Panc1 (cell line): ENCODE measurements at places on chromosomes 11 and 22.

DNA sequence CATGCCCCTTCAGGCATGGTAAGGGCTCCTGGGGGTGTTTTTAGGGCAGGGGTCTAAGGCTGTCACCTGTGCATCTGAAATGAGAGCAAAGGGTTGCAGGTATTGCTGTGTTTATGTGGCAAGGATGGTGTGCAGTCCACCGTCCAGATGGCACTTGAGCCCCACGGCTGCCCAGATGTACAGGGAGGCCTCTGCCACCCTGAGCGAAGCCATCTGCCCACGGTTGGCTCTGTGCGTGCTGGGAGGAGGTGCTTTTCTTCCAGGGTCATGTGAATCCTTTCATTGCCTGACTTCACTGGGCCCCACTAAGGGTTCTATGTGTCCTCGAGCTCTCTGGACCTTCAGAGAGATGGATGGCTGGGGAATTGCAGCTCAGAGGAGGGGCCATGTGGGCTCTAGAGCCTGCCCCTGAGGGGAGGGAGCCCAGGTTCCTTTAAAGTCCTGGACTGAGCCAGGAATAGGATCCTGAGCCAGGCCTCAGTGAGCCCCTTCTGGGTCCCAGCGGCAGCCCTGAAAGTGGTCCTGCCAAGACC, 89.9 kb downstream of the CTTN start:
- DNase-seq = no peak

DNA sequence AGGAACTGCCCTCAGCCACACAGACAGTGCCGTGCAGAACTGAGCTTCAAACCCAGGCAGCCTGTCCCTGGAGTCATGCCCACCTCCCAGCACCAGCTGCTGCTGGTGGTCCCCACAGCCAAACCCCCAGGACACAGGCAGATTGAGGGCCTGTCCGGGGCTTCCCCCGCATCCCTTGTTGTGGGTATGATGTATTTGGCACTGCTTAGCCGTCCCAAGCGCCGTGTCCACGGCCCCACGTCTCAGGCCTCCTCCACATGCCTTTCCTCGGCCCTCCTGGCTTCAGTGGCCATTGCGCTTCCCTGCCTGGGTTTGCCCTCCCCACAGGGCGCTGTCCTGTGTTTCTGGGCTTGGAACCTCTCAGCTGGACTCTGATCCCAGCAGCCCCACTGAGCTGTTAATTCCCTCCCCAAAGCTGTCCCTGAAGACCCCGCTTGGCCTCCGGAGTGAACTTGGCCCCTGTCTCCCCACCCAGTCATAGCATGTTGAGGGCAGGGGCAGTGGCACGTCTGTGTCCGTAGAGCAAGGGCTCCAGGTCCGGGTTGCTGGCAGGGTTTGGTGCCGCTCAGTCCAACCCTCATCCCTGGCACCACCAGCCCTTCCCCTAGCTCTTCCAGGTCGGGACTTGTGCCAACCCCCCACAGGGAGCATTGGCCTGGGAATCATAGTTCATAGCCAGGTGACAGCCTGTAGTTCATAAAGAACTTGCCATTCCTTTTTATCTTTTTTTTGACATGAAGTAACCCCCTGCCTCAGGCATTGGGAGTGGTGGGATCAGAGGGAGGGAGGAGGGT, 34.5 kb upstream of the TEF start:
- no peak for DNase-seq

GRCh38 chr11:60389279-60389910, 6.9 kb upstream of the MS4A14 start:
- no peak for DNase-seq

GRCh38 chr22:29806196-29806595, 31.9 kb downstream of the ASCC2 start:
- no peak for DNase-seq

DNA sequence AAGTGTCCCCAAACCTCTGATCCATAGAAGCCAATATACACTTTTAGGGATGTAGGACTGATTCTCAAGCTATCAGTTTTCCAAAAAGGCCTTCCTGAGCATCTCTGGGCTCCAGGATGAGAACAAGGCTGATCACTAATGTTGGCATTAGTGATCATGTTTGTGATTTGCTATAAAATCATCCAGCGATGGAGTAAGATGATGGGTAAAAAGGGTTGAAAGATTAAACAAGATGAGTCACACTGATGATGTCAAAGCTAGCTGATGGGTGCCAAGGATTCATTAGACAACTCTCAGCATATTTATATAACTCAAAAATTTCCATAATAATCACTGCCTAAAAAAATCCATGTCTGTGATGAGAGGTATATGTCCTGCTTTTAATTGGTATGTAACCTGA, 42.8 kb downstream of the ZNF280B start:
- DNase-seq = no peak

DNA sequence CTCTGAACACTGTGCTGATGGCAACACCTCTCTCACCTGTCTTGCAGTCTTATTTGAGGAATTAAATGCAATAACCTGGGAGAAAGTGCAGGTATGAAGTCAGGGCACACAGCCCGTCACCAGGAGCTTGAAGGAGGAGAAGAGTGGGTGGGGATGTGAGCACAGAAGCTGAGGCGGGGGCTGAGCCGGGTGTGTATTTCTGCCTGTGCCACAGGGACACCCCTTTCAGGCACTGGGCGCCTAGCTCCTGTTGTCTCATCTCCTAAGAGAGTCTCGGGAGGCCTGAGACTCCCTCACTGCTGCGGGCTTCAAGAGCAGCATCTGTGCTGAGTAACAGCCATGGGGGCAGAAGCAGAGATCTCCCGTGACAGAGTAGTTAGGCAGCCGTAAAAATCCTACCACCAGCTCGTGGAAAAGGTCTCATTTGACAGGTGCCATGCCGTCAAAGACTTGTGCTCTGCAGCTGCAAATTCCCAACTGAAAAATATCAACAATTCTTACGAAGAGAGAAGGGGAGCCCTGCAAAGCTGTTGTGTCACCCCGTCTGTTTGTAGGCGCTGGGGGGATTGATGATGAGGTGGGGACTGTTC, 26.8 kb downstream of the PARVB start:
- no peak for DNase-seq

- no peak for DNase-seq
Measured at GRCh38 chr22:47394504-47395440, 632.3 kb downstream of the TBC1D22A start.

- DNase-seq = no peak
Measured at GRCh38 chr11:61688365-61689163, 8.4 kb downstream of the DAGLA start.

DNA sequence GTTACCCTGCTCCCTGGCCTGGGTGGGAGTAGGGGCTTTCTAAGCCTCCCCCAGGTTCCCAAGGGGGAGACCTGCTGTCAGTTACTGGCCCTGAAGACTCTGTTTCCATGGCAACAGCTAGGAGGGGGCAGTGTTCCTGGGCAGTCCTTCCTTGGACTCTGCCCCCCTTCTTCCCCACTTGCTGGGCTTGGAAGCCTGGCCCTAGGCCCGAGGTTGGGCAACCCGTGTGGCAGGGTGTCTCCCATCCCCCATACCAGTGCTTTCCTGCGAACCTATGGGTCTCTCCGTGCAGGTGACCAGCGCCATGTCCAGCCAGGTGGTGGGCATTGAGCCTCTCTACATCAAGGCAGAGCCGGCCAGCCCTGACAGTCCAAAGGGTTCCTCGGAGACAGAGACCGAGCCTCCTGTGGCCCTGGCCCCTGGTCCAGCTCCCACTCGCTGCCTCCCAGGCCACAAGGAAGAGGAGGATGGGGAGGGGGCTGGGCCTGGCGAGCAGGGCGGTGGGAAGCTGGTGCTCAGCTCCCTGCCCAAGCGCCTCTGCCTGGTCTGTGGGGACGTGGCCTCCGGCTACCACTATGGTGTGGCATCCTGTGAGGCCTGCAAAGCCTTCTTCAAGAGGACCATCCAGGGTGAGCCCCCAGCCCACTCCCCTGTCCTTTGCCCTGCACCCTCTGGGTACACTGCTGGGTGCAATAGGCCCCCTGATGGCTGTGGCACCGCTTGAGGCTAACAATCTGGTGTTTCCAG, 1.7 kb downstream of the ESRRA start:
- DNase-seq = no peak

GRCh38 chr11:116043857-116044256, 539.6 kb upstream of the CADM1 start:
- DNase-seq = no peak

- no peak for DNase-seq
Measured at GRCh38 chr11:14764579-14765527, 121.2 kb downstream of the PDE3B start.

GRCh38 chr11:119120639-119121007, 757 bp upstream of the HINFP start:
- DNase-seq = no peak

DNA sequence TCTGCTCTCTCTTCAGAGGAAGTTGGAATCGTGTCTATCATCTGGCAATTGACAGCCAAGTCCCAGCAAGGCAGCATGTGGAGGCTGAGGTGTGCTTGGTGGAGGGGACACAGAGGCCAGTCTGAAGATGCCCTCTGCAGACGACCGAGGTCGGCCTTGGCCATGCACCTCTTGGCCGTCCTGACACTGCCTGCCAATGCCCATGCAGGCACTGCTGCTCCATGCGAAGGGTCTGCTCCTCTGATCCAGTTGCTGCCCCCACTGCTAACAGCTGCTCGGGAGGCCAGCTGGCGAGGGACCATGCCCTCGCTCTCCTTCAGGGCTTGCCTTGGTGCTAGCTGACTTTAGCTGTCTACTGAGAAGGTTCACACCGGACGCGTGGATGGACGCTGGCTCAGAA, 527.9 kb downstream of the OPCML start:
- DNase-seq = no peak

GRCh38 chr11:66470015-66470414, 3.3 kb downstream of the PELI3 start:
- no peak for DNase-seq

- no peak for DNase-seq
Measured at GRCh38 chr11:10518123-10518522, 22.9 kb downstream of the RNF141 start.

- DNase-seq = no peak
Measured at GRCh38 chr11:120625565-120625964, 114.0 kb downstream of the GRIK4 start.

GRCh38 chr22:48433647-48434046, 1394.0 kb downstream of the BRD1 start:
- DNase-seq = no peak

- DNase-seq = no peak
Measured at GRCh38 chr22:41780746-41781505, 19.6 kb upstream of the CCDC134 start.

DNA sequence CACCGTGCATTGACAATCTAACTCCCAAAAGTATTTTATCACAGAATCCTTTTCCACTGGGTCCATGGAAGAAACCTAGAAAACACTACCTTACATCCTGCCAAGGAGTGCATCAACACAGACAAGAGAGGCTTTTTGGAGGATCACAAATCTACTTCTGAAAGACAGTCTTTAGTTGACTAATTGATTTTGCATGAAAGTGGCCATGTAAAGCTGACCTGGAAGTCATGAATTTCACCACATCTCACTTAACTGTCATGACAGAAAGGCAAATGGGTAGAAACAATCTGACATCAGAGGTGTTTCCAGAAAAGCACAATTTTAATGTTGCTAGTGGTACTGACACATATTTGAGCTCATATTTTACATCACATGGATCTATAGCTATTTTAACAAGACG, 101.6 kb downstream of the FAM76B start:
- no peak for DNase-seq

- no peak for DNase-seq
Measured at GRCh38 chr22:49240472-49240871, 587.2 kb downstream of the BRD1 start.

DNA sequence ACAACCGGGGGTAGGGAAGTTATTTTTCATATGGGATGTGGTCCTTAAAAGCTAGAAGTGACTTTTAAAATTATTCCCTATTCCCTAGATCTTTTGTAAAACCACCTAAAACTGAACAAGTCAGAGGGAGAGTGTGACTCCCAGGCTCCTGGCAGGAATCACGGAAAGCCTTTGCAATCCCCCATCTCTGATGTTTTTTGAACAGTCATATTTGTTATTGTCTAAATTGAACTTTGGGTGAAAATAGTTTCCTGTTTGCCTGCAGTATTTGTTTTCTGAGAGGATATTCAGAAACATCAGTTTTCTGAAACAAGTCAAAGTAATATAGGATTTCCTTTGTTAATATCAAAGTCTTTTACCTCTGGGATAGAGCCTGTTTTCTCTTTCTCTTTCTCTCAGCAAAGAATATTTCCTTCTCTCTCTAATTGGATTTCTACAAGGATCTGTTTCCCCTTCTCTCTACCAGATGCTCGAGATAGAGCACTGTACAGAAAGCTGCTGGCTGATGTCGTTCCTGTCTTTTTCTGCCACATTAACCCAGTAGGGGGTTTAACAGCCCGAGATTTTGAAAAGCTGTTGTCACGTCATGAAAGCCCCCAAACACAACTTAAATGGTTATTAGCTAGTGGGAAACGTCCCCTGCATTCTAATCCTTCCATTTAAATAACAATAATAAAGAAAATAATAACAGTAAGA, 132.2 kb upstream of the PITPNB start:
- DNase-seq = no peak

DNA sequence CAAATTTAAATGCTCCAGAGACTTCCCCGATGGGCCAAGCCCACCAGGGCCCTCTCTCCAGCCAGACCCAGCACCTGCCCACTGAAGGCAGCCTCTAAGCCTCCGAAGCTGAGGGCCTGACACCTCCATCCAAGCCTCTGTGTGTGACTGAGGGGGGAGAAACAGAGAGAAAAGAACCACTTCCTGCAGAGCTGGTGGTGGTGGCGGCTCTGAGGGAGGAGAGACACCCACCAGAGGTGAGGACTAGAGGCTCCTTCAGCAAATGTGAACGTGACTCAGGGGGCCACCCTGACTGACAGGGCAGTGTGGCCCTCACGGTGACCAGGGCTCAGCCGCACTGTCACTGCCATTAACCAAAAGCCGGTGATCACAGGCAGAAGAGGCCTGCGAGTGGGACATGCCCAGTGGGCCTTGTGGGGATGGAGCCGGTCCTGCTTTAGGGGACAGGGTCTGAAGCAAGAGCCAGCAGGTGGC, 31.0 kb upstream of the CD5 start:
- DNase-seq = no peak

GRCh38 chr11:76131142-76131541, 75.2 kb downstream of the WNT11 start:
- no peak for DNase-seq

GRCh38 chr11:127620671-127621070, 620.1 kb upstream of the KIRREL3 start:
- no peak for DNase-seq

GRCh38 chr11:121270001-121270678, 22.4 kb upstream of the SC5D start:
- no peak for DNase-seq

DNA sequence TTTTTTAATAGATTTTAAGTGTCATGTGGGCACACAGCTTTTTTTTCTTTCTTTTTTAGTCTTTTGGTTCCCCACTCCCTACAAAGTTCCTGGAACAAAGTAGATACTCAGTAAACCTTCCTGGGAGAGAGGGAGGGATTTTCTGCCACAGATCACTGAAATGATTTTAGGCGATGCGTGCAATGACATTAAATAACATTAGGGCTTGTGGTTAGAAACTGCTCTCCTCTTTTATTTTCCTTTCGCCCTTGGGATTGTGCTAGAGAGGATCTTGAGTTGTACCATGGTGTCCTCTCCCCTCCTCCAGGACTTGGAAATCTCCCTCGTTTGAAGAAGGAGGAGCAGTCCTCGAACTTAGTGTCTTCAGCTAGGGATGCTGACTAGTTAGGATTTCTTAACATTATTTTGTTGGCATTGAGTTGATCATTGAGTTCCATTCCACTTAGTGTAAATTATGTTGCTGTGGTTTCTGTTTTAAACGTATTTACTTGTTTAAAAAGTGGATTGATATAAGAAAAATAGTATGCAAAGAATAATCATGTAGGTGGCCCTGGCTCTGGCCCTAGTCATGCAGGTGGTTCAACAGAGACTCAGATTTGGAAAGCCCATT, 88.4 kb downstream of the TRAF6 start:
- DNase-seq = no peak
